Islet precursor cell (in vitro differentiated cells): ENCODE measurements at places on chromosomes 2 and 18.
A peak's percentile ranks its signal among the peaks of the same experiment; 100 is the strongest.

DNA sequence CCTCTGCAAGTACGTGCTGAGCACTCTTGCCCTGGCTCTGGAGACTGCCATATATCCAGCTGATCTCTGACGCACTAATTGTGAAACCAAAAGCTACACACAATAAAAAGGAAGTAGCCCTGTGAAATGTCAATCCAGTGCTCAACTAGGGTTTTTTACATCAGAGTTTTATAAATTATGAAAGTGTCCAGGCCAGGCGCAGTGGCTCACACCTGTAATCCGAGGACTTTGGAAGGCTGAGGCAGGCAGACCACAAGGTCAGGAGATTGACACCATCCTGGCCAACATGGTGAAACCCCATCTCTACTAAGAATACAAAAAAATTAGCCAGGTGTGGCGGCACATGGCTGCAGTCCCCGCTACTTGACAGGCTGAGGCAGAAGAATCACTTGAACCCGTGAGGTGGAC, 24.5 kb upstream of the PEX13 start:
- no peak for DNase-seq

GRCh38 chr2:238263204-238264071, 23.6 kb upstream of the HES6 start:
- peak; percentile 94 for DNase-seq

DNA sequence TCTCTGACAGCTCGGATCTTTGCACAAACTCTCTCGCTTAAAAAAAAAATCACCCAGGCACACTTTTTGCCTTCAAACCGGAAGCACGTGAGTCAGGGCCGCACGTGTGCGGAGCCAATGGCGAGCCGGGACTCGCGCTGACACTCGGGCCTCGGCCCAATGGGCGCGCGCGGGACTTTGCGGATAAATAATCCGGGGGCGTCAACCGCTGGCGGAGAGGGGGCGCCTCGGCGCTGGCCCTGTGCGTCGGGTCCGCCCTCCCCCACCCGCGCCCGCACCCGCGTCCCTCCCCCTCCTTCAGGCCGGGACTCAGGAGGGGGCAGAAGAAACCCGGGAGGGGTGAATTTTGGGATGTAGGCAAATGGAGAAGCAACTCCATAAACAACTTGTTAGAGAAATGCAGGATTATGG, 319 bp upstream of the EN1 start:
- peak; percentile 81 for DNase-seq

GRCh38 chr2:36371928-36372391, 16.4 kb downstream of the CRIM1 start:
- DNase-seq = peak; percentile 78

DNA sequence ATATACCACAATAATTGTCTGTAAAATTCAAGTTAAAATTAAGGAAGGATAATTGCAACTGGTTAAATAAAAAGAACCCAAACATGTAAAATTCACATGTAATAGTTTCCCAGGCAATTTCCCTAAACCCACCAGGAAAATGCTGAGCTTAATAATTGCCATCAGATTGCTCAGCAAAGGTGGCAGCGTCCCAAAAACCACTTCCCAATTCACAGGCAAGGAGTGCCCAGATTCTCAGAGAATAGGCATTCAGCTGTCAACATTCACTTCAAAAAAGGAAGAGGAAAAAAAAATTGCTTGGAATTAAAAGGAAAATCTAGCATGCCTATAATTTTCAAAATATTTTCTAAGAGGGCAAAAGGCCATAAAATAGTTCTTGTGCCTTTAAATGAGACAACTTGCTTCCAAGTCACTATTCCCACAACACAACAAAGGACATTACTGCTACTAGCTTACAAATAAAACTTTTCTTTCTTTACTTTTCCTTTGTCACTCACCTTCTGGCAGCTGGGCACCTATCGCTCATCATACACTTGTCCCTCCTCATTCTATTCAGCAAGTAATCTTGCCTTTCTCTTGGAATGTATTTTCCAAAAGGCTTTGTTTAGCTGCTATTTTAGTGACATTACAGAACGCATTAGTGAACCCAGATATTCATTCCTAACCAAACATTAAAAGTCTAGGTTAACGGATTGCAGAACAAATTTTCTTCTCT, 15.2 kb downstream of the SRBD1 start:
- DNase-seq = no peak

- no peak for DNase-seq
Observed at GRCh38 chr18:2536493-2536892, 34.8 kb downstream of the METTL4 start.
